Left ventricle myocardium inferior (tissue), 1 donor: ENCODE measurements at places on chromosomes 6 and 20. TPM values are rescaled to one million over a fixed set of nuclear protein-coding genes. Genes with fewer than 3 reads are reported as not detected.

Gene SLC13A3
- total RNA-seq, result 0.30 TPM

Gene PI16
- total RNA-seq, result 25.9 TPM

Gene LAMA4
- total RNA-seq, result 103 TPM

Gene GRM1
- 6.7 TPM for total RNA-seq

Gene AURKA
- 7.8 TPM for total RNA-seq

GRCh38 chr20:53708129-53708968, 114.7 kb upstream of the ZNF217 start:
- peaks cover 18% of the 10 kb centered on the region for H3K4me1 ChIP-seq
- H3K36me3 ChIP-seq, result no peaks in the 10 kb centered on the region
- no peak overlapping the region for H3K4me3 ChIP-seq
- H3K27ac ChIP-seq, result peak overlapping the region; percentile 31
- no peaks in the 10 kb centered on the region for H3K27me3 ChIP-seq

DNA sequence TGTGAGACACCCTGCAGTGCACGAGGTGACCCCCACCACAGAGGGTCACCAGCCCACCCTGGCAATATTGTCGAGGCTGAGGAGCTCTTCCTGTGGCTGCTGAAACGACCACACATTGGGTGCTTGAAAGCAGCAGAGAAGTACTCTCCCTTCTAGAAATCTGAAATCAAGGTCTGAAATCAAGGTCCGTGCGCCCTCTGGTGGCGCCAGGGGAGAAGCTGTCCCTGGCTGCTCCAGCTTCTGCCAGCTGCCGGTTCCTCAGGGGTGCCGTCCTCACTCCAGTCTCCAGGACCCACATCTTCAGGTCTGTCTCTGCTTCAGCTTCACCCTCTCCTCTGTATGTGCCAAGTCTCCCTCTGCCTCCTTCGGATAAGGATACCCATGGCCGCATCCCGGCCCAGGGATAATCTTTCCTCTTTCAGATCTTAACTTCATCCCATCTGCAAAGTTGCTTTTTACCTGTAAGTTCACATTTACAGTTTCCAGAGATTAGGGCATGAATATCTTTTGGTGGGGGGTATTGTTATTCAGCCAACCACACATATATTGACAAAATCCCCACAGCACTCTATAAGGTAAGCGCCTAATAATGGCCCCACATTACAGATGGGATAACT, 108.3 kb upstream of the PHACTR3 start:
- peak; percentile 59 for DNase-seq
- no peak overlapping the region for H3K27ac ChIP-seq
- H3K27me3 ChIP-seq, result peaks cover 82% of the 10 kb centered on the region
- no peaks in the 10 kb centered on the region for H3K4me1 ChIP-seq
- H3K36me3 ChIP-seq, result no peaks in the 10 kb centered on the region

- no peaks in the 10 kb centered on the region for H3K27me3 ChIP-seq
- no peak overlapping the region for H3K27ac ChIP-seq
- peaks cover 33% of the 10 kb centered on the region for H3K36me3 ChIP-seq
- no peak for DNase-seq
- H3K4me3 ChIP-seq, result no peak overlapping the region
- peaks cover 76% of the 10 kb centered on the region for H3K4me1 ChIP-seq
Measured at GRCh38 chr20:11922561-11922960, 4.9 kb downstream of the BTBD3 start.

DNA sequence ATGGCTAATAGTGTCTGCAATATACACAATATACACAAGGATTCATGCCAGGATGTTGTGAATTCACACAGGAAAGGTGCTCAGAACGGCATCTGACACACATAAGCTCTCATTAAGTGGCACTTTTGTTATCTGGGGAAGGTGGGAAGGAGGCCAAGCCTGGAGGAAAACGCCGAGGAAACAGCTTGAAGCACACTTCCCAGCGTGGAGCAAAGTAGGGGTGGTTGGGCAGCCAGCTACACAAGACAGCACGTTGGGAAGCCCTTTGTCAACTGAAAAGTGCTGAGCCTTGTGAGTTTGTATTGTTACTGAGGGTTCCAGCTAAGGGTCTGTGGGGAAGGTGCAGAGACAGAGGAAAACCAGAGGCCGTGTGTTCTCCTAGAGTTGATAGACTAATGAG, 181.0 kb downstream of the ZMYND8 start:
- no peak overlapping the region for H3K27ac ChIP-seq
- peaks cover 55% of the 10 kb centered on the region for H3K27me3 ChIP-seq
- H3K4me1 ChIP-seq, result no peaks in the 10 kb centered on the region
